Stimulated activated CD4-positive, alpha-beta T cell treated with anti-CD3 and anti-CD28 coated beads, Interleukin-15, amount 100 ng/mL, for 1 hour (primary cell): ENCODE measurements at places on chromosomes 11 and 22.

DNA sequence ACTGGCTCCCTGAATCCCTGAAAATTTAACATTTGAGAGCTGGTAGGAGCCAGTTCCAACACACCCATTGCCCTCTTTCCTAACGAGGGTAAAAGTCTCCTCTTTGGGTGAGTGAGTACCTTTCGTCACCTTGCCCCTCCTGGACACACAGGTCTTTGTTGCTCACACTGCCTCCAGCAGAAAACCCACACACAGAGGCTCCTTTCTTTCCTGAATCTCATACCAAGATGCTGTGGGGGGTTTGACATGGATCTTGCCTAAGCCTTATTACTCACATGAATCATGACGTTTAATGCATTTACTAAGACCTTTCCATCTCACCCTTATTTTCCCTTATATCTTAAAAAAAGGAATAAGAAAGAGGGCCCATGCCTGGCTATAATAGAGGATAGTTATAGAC is 53.0 kb downstream of the PARVA start:
- DNase-seq, result no peak

GRCh38 chr11:63813563-63814382 is 517 bp downstream of the SPINDOC start:
- DNase-seq, result no peak

DNA sequence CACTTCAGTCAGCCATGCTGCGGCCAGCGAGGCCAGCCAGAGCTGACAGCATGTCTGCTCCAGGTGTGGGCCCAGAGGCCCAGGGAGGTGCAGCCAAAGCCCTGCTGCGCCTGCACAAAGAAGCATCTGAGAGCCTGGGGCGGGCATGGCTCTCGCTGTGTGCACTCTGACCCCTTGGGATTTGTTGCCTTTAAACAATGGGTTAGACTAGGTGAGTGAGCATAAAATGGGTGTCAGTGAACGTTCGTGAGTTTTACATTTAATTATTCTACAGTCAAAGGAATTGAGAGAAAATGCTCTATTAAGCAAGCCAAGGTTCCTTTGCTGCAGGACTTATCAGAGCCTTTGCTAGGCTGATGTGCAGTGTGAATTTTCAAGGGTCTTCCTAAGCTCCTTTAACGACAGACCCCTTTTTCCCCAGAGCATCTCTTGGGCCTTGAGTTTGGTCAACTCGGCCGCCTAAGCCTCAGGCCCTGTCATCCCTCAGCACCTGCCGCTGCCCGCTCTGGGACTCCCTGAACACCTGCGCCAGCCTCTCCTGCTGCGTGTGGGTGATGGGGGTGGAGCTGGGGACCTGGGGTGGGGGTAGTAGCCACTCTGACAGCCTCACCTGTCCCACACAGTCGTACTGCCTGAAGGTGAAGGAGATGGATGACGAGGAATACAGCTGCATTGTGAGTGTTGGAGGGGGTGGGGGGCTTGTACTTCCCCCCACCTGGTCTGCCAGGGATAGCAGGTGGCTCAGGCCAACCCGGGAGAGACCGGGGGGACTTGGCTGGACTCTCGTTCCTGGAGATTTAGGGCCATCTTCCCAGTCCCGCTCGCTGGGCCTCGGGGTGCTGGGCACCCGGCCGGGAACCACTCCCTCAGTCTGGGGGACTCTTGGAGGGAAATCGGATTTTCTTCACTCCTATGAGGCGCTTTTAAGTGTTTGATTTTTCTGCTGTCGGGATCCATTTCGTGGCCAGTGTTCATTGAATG is 10.5 kb downstream of the SLC16A8 start:
- no peak for DNase-seq

- no peak for DNase-seq
These were observed 25.6 kb upstream of the PARVG start for GRCh38 chr22:44155115-44155514.

DNA sequence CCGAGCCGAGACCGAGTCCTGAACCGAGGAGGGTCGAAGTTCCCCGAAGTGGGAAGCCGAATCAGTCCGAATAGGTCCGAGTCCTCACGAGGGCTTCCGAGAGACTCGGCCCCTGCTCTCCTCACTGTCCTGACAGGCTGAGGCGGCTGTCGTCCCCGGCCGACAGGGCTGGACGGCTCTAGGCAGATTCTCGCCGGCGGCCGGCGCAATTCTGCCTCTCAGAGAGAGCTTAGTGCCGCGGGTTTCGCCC is 191 bp upstream of the DEAF1 start:
- DNase-seq, result no peak

- DNase-seq, result no peak
These were observed 288.4 kb upstream of the CCDC90B start for GRCh38 chr11:83574519-83574918.

DNA sequence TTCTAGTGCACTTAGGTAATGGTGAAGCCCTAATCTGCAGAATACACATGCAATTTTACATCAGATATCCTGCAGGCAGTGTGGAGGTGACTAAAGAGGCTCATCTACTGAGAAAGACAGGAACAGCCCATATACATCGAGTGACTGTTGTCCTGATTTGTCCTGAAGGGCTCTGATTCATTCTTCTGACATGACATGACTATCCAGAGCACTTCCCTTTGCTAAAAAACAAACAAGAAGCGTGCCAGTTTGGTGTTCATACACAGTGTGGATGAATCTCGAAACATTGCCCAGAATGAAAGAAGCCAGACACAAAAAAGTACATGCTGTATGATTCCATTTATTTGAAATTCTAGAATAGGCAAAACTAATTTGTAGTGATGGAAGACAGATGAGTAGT is 48.0 kb upstream of the AMPD3 start:
- DNase-seq, result no peak

GRCh38 chr11:83157594-83158356 is 844 bp downstream of the PCF11 start:
- peak; percentile 17 for DNase-seq

DNA sequence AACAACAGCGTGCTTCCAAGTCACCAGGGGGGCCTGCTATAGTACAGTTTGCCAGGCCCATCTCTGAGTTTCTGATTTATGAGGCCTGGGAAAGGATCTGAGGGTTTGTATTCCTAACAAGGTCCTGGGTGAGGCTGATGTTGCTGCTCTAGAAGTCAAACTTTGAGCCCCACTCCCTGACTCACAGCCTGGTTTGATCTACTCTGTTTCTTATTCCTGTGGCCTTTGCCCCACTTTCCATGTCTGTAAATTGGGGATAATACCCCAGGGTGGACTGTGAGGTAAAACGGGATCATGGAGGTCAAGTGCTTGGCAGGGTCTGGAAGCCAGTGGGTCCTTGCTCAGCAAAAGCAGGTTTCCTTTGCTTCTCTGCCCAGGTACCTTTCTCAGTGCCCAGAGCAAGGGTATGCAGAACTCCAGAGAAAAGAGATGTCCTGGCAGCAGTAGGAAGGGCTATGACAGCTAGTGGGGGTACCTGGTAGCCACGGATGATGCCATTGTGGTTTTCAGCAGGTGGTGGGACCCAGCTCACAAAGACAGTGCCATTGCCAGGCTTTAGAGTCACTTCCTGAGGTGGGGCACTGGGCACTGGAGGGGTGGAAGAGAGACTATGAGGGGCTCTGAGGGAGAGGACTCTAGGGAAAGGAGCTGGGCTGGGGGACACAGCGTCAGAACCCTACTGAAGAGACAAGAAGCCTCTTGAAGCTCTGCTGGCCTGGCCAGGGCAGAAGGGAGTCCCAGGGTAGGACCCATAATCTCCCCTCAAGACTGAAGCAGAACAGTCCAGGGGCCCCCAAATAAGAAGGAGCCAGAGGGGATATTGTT is 2.8 kb downstream of the ROBO4 start:
- DNase-seq, result no peak

GRCh38 chr11:10592331-10592730 is 23.9 kb upstream of the LYVE1 start:
- no peak for DNase-seq

DNA sequence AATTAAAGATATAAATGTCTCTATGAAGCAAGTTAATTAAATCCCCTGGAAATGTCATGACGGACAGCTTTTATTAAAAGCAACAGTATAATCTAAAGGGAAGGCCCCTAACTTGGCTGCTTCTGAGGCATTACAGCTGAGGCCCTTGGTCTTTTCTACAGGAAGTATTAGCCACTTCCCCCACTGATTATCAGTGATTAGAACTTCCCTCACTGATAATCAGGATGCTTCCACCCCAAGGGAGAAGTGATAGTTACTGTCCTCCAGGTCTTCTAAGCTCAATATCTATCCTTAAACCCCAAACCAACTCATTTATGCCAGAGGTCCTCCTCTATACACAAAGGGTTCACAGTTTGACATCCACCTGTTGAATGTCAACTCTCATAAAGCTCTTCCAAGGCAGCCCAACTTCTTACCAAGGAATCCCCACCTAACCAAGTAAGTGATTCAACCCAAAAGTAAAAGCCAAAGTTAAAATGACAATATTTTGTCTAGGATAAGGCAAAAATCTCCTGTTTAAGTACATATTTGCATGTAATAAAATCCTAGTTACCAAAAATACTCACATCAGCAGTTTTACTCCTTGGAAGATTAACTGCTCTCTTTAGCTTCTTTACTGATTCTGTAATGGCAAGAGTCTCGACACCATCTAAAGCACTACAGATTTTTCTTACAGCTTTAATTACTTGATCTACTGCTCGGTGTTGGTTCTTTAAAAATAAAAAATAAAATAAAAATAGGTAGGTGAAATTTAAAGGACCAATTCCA is 58.6 kb upstream of the RPS13 start:
- DNase-seq, result no peak

DNA sequence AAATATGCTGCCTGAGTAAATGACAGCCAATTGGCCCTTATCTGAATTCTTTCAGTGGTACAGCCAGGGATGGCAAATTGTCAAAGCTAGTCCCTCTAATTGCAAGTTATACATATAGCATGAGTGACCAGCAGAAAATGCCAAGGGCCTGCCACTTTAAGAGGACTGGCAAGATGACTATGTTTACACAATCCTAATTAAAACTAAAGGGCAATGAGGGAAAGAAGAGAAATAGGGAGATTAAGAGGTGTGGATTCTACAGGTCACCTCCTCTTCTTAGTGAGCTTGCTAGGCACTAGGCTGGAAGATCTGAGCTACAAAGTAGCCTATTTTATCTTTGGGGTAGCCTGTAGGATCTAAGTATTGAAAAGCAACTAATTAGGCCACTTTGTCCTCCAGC is 13.5 kb downstream of the NUMA1 start:
- DNase-seq, result no peak

DNA sequence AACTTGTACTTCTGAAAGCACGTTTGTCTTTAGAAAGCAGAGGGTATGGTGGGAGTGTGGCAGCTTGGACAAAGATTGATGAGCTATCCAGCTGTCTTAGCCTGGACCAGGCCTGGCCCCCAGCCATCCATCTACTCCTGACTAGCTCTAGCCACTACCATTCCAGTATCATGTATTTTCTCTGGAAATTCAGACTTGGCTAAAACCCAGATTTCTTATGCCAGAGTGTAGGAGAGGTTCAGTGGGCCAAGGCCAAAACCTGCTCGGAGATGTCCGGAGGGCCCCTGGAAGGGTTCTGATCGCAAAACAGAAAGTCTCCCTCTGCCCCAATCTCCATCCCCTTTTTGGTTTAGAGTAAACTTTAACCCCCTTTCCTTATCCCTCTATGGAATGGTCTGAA is 24.8 kb upstream of the MTCH2 start:
- no peak for DNase-seq

- DNase-seq, result no peak
These were observed 42.2 kb downstream of the USP28 start for GRCh38 chr11:113833151-113833550.

DNA sequence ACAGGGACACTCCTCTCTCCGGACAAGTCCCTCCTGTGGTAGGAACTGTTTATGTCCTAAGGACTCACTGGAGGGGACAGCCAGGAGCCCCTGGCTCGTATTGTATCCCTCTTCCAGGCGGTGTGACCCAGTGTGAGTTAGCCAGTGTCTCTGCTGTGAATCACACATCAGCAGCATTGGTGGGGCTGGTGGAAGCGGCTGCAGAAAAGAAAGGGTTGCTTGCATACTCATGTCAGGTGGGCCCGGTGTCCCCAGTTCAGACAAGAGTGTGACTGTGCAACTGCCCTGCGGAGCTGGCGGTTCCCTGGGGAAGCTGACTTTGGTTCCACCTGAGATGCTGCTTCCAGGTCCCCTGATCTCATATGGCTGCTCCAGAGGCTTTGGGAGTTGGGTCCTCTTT is 99.4 kb downstream of the ZBTB16 start:
- no peak for DNase-seq

DNA sequence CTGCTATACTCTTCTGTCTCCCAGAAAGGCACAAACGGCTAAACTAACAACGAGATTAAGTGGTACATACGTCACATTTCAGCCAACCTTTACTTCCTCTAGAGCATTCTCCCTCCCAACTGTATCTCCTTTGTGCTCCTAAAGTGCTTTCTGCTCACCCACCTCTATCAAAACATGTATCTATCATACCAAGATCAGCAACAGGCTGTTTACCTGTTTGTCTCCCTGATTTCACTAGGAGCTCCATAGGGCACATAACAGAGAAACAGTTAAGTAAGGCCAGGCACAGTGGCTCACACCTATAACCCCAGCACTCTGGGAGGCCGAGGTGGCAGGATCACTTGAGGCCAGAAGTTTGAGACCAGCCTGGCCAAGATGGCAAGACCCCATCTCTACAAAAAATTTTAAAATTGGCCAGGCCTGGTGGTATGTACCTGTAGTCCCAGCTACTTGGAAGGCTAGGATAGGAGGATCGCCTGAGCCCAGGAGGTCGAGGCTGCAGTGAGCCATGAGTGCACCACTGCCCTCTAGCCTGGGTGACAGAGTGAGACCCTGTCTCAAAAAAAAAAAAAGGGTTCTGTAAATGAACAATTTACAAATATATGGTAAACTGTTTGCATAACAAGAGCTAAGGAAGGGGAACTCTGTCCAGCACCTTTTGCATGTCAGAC is 2.8 kb downstream of the NDUFC2 start:
- DNase-seq, result no peak

GRCh38 chr11:68436985-68437926 is 23.3 kb upstream of the PPP6R3 start:
- DNase-seq, result no peak

DNA sequence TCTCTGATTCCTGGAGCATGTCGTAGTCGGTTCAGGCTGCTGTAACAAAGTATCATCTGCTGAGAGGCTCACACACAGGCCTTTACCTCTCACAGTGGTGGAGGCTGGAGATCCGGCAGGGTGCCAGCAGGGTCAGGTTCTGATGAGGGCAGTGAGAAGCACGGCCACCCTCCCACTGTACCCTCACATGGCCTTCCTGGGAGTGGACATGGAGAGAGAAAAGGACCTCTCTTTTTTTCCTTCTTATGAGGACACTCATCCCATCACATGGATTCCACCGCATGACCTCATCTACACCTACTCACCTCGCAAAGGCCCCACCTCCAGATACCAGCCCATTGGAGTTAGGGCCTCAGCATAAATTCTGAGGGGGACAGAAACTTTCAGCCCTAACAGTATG is 99.5 kb downstream of the BCR start:
- DNase-seq, result no peak
